ENCODE measurements at places on chromosomes 1 and 21.

DNA sequence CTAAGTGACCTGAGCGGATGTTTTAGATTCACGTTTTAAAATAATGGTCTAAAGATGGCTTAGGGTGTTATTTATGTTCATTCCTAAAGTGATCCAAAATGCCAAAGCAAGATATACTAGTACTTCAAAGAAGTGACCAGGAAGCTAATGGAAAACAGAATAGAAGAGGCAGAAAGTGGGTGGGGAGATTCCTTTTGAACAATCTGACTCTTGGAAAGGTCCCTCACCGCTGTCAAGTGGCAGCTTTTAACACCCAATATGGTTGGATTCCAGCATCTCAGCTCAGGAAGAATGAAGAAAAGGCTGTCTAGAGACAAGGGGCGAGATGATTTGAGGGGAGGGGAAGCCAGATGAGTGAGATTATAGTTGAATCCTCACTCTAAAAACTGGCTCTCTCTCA, 90.3 kb downstream of the SCMH1 start:
- no peak for DNase-seq

DNA sequence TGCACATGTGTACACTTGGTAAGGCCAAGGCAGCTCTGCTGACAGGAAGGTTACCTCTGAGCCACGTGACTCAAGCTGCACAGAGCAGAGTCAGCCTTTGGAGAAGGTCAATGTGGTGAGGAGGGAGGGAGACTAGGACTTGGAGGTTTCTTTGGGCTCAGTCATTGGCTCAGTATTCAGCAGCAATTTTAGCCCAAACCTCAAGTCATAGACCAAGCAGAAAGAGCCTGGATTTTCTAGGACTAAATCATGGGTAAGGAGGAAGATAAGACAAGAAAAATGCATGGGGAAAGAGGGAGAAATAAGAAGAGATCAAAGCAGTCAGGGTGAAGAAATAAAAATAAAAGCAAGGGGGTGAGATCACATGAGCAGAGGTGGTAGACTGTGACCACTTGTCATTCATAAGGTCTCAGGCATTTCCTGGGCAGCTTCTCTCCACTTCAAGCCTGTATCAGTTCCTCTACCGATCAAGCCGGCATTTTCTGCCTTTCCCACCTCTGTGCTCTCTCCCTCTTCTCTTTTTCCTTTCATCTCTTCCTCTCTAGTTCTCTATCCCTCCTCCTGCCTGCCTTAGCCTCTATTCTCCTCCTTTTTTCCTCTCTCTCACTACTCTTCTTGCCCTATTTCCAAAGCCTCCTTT, 51.7 kb upstream of the DUSP10 start:
- DNase-seq = no peak

- DNase-seq = no peak
Observed at GRCh38 chr1:182890927-182891610, 51.9 kb downstream of the DHX9 start.

DNA sequence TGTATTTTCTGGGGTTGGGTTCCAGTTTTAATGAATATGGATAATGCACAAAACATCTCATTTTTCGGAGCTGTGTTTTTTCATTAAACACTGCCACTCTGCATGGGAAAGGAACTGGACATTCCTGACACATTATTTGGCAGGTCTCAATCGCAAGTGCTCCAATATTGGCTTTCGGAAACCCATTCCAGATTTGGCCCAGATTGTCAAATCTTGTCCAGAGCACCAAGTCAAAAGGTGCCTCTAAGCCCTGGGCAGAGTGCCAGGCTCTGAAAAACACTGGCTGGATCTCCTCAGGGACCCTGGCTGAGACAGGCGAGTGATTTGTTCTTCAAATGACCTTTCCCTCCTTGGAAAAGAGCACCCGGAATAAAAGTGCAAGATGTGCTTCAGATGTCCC, 68.4 kb upstream of the MRPS6 start:
- no peak for DNase-seq

DNA sequence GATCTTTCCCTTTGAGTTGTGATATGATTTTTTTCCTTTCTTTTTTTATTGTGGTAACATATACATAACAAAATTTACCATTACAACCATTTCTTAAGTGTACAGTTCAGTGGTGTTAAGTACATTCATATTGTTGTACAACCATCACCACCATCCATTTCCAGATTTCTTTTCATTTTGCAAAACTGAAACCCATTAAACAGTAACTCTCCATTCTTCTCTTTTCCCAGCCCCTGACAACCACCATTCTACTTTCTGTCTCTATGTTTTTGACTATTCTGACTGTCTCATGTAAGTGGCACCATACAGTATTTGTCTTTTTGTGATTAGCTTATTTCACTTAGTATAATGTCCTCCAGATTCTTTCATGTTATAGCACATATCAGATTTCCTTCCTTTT, 30.3 kb downstream of the CEP350 start:
- no peak for DNase-seq

GRCh38 chr1:204356997-204357396, 2.7 kb downstream of the PLEKHA6 start:
- no peak for DNase-seq

All from RKO (cell line).